ENCODE measurements at places on chromosomes 7 and 10. TPM values are rescaled to one million over a fixed set of nuclear protein-coding genes. Genes with fewer than 3 reads are reported as not detected.

TBC1D12 gene
- 1.6 TPM for total RNA-seq

RINT1 gene
- total RNA-seq: 34.9 TPM

PIK3CG gene
- total RNA-seq: 13.4 TPM

MMP21 gene
- total RNA-seq: not detected

IFIT5 gene
- total RNA-seq: 15.8 TPM

IFT22 gene
- total RNA-seq: 47.6 TPM

GRCh38 chr7:16563281-16564022, 36.8 kb downstream of the LRRC72 start:
- DNase-seq: peak; percentile 30

DNA sequence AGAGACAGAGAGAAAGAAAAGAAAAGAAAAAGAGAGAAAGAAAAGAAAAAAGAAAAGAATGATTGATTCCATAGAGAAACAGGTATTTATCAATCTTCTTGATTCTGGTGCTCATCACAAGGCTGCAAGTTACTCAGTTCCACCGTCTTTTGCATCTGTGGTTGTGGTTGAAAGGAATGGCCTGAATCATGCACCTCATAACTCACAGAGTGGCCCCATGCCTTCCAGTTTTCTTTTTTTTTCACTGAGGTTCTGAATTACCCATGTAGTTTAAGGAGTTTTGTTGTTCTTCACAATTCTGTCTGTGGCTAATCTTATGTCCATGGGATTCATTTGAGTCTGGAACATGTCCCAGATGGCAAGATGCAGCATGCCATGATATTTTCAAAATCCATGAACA, 156.0 kb downstream of the ZNF33B start:
- no peak for DNase-seq

DNA sequence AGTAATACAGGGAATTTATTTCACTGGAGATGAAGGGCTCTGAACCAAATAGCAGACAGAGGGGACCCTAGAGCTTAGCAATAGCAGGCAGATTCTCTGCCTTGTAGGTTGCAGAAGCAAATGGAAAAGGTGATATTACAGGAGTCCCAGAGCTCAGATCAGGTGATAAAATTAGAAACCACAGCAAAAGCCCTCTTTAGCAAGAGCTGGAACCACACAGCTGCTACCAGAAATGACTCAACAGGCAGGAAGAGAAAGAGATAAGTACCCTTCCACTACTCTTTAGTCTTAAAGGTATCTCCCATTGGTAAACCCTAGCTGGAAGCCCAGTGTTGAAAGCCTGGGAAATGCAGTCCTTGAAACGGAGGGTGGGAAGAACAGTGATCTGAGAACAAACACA, 535.6 kb upstream of the GHITM start:
- no peak for DNase-seq

DNA sequence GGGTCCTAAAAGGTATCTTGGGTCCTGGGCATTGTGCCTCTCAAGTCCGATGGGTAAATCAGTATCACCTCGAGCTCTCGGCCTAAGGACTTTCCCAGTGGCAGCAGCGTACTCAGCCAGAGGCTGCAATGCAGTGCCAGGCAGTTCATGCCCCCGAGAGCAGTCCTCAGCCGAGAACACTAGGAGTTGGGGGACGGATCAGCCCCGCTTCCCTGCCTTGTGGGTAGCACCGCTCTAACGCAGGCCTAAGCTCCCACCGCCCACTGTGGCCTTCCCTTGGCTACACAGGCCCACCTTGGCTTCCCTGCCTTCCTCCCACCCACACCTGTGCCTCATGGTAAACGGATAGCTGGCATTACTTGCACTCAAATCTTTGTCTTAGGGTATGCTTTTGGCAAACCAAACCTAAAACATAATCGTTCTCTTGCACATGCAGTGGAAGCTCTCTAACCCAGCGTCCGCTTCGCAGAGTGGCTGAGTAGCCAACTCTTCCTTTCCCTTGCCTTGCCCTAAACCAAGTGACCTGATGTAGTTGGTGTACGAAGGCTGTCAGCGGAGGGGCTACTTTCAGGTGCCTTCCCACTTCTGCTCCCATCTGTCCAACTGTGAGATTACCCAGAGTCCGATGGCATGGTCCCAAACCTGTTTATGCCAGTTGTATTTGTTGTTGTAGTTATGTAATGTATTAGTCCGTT, 73.2 kb upstream of the CHST15 start:
- DNase-seq: no peak

DNA sequence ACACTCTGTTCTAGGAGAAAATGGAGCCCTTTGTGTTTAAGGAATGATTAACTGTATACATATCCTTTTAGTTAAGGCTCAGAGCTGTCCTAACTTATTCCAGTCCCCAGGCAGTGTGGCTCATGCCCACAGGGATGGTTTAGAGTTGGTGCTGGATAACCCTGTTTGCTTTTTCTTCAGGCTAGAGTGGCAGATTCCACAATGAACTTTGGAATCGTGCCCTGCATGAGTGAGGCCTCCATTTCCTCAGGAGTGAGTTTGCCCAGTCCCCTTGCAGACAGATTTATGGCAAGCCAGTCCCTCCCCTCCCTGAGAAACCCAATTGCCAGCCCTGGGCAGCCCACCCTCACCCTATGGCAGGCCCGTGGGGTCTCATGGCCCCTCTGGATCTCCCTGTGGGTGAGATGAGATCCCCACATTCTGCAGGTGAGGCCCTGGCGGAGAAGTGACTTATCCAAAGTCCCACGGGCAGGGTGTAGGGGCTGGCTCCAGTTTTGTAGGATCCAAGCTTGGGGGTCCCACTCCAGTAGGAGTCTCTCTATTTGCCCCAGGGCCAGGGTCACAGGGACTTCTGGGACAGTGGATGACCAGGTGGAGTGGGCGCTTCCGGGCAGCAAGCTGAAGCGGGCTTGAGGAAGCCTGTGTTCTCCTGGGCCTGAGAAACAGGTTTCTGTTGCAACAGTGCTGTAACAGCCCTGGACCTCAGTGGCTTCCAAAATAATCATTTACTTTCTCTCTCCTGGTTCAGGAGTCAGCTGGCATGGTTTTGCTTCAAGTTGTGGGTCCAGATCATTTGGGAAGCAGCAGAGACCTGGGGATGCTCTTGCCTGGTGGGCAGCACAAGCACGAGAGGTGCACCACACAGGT, 9.0 kb upstream of the COMTD1 start:
- DNase-seq: no peak

GRCh38 chr10:63801166-63801565, 280.0 kb downstream of the REEP3 start:
- DNase-seq: no peak

DNA sequence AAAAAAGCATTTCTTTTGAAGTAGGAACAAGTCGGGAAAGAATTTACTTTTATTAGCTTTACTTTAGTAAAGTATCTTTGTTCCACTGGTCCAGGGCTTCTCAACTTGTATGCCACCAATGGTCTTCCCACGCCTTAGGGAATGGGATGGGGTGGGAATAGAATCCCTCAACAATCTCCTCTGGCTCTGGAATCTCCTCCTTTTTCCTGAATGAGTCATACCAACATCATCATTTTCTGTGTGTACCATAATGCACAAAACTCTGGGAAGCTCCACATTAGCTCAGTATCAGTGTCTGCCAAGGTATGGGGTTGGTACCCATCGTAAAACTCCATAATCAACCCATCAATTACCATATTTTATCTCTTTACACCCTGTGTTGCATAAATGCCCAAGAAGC, 159.4 kb upstream of the BMPER start:
- no peak for DNase-seq

DNA sequence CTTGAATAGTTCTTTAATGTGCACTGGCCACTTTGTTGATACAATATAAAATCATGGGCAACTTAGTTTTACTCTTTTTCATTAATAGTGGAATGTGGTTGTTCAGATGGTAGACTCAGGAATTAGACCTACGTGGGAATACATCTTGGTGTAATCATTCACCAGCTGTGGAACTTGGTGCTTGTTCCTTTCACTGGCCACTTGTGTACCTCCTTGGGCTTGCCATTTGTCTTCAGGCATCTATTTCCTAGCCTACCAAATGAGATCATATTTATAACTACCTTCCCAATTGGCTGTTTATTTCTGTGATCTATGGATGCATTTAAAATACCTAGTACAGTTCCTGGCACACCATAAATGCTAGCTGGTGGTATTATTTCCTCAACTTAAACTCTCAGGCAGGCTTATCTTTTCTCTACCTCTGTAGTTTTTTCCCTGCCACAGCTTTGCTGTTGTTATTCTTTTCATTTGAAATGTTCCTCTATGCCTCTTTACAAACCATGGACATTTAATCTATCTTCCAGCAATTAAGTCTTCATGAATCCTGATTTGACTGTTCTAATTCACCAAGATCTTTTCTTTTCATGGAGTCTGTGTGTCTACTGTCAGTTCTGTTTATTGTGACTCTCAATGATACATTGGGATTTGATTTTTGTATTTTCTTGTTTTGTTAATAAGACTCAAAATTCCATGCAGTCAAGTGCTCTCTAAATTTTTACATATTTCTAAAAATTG, 113.0 kb downstream of the ADAM22 start:
- DNase-seq: no peak

DNA sequence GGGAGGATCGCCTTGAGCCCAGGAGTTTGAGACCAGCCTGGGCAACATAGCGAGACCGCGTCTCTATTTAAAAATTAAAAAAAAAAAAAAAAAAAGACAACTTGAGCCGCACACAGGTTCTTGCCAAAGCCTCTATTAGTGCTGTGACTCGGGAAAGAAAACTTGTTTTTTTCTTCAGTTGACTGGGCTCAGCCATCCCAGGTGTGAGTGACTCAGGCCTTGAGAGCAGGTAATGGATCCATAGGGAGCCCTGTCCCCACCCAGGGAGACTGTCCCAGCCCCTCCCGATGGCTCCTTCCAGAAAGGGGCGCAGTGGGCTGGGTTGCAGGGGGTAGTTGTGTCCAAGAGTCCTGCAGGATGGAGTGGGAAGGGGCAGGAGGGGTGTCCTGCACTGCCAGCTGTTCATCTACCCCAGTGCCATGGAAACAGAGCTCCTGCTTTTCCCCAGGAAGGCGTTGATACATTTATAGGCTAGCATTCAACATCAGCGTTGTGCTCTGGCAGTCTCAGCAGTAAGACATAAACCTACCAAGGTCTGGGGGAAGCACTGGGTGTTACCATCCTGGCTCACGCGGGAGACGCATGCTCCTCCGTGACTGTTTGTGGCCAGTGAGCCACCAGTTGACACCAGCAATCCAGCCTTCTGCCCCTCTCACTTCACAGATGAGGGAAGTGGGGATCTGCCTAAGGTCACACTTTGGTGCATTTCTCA, 126.6 kb downstream of the CUX1 start:
- DNase-seq: no peak

- DNase-seq: no peak
These were observed 237.6 kb downstream of the CCSER2 start for GRCh38 chr10:84565881-84566582.

- DNase-seq: no peak
These were observed 54.5 kb downstream of the ORC5 start for GRCh38 chr7:104153287-104153686.

DNA sequence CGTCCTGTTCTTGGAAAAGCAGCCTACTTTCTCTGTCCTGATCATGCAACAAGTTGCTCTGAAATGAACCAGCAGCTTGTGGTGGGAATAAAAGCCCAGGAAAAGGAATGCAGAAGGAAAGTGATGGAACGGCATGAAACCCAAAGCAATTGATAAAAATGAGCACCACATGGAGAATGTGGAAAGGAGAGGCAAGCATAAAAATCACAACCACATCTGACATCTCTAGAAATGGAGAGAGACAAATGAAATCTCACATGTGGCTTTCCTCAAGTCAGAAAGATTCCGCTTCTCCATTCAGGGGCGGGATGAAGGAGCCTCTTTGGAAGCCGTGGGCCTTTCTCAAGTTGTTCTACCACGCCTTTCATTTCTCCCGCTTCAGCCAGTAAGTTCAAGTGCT, 631.7 kb upstream of the GALNT17 start:
- DNase-seq: no peak

GRCh38 chr10:32077896-32078485, 21.8 kb upstream of the KIF5B start:
- peak; percentile 24 for DNase-seq

DNA sequence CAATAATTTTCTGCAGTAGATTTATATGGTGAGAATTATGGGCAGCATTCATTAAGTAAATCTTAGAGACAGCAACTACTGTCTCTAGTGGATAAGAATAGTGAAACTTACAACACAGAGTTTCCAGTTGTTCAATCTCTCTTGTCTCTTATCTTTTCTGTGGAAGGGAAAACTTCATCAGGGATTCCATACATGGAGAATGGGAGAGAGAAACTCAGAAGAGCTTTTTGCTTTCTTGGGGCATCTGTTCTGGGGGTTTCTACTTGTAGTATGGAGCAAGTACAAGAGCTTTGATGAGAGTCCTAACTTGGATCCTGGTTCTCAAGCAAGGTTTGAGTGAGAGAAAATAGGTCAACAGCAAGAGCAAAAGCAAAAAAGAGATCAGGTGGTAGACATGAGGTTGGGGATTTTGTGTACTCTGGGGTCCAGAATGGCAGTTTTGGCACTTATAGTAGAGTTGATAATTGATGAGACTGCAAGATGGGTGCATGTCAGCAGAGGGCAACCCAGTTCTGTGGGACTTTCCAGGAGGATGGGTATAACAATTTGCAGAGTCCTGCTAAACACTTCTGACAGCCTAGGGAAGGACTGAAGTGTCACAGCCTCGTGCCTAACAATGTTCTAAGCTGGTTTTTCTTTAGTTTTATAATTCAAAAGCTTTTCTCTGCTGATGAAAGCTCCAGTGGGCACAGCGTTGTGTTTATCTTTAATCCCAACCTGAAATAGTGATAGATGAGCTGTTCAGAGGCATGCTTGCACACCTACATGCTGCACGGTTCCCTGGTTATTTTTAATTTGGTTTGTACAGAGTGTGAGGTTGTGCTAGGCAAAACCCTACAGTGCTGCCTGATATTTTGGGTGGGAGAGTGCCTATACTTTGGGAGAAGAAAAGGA, 32.0 kb upstream of the STRIP2 start:
- DNase-seq: peak; percentile 23
